ENCODE measurements at places on chromosomes 3 and 15.

- DNase-seq, result no peak
Observed at GRCh38 chr3:140995881-140996280, 54.2 kb downstream of the SLC25A36 start.

DNA sequence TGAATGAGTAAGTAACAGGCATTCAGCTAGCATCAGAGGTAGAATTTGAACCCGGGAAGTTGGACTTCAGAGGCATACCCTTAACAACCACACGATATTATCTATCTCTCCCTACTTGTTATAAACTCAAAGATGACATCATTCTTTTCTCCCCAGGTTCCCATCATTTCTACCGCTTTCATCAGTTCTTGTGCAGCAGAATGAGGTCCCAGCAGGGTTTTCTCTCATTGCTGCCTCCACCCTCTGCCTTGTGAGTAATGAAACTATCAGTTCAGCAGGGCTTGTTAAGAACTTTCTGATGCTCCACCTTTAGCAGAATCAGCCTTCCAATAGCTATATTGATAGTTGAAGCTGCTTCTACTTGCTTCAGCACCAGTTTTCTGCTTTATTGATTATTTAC lies 487.5 kb upstream of the KCNMB2 start:
- DNase-seq, result no peak

DNA sequence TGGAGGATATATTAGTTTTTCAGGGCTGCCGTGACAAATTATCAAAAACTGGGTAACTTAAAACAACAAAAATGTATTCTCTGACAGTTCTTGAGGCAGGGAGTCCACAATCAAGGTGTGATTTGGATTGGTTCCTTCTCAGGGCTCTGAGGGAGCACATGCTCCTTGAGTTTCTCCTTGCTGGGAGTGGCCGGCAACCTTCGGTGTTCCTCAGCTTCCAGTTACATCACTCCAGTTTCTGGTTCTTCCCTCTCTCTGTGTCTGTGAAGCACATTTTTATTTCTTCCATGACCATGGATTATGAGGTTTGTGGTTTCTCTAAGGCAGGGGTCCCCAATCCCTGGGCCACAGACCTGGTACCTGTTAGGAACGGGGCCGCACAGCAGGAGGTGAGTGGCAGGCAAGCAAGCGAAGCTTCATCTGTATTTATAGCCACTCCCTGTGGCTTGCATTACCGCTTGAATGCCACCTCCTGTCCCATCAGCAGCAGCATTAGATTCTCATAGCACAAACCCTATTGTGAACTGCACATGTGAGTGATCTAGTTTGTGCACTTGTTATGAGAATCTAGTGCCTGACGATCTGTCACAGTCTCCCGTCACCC lies 24.3 kb downstream of the LRRC28 start:
- no peak for DNase-seq

- peak; percentile 28 for DNase-seq
Observed at GRCh38 chr3:195900436-195901355, 7.7 kb downstream of the TNK2 start.

DNA sequence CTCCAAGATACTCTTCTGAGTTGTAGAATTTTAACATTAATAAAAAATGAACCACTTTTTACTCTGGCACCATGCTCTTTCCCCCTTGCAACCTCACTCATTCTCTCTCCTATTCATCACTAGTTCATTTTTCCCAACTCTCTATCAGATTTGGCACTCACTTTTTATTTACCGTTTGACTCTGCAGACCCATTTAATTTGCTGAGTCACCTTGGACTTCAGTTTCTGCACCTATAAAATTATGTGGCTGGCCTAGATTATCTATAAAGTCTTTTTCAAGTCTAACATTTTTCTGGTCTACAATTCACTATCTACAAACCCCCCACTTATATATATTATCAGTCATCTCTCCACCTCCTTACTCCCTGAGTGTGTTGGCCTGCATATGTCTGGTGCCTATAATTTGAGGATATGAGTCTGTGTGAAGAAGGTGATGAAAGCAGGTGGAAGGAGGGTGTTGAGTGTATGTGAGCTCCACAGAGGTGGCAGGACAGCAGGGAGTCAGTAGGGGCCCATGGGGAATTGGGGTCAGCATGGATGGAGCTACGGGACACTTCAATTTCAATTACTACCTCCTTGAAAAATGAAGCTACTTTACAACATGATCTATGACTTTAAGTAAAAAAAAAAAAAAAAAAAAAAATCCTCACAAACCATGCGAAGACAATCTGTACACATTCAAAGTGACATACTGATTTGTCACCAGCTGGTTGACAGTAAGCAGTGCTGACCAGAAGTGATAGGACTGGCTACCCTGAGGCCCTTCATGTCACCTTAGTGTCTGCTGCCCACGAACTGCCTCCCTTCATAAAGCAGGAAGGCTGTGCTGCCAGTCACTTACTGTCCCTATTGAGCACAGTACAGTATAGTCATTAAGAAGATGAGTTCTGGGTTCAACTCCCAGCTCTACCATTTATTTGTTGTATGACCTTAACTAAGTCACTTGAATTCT lies 334.2 kb upstream of the IL12A start:
- no peak for DNase-seq

GRCh38 chr3:27533261-27533607 lies 49.0 kb upstream of the SLC4A7 start:
- DNase-seq, result no peak

GRCh38 chr15:85475317-85475701 lies 94.9 kb downstream of the AKAP13 start:
- no peak for DNase-seq

DNA sequence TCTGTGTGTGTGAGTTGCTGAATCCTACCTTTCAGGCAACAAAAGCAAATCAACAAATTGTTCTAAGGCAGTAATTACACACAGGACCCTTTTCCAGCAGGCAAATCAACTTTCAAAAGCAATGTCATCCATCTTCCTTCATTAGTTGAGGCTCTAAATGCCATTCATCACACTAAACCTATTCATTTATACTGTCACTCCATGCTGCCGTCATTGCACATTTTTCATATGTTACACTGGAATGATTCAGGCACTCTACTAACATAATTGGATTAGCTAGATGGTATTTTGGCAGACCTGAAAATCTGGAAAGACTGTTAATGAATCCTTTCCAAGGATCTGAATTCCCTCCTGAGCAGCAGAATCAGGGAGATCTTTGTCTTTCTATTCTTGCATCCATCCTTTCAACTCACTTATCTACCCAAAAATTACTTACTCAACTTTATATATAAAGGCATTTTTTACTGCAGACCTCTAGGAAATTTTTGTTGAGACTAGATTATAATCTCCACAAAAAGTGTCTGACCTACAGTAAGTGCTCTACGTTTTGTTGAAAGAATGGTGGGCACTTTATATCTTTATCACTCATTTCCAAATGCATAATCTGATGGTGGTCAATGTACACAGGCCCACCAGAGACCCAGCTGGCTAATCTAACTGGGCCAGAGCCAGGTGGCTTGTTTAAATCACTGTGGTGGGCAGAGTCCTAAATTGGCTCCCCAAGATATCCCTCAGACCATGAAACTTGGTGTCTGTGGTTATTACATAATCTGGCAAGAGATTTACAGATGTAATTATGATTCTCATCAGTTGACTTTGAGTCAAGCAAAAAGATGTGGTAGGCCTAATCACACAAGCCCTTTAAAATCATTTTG lies 25.0 kb downstream of the MIX23 start:
- no peak for DNase-seq

GRCh38 chr3:179196098-179196497 lies 47.9 kb downstream of the PIK3CA start:
- DNase-seq, result peak; percentile 69

- DNase-seq, result no peak
Observed at GRCh38 chr15:85832394-85832793, 37.7 kb upstream of the KLHL25 start.

GRCh38 chr15:85580879-85581278 lies 200.5 kb downstream of the AKAP13 start:
- no peak for DNase-seq

DNA sequence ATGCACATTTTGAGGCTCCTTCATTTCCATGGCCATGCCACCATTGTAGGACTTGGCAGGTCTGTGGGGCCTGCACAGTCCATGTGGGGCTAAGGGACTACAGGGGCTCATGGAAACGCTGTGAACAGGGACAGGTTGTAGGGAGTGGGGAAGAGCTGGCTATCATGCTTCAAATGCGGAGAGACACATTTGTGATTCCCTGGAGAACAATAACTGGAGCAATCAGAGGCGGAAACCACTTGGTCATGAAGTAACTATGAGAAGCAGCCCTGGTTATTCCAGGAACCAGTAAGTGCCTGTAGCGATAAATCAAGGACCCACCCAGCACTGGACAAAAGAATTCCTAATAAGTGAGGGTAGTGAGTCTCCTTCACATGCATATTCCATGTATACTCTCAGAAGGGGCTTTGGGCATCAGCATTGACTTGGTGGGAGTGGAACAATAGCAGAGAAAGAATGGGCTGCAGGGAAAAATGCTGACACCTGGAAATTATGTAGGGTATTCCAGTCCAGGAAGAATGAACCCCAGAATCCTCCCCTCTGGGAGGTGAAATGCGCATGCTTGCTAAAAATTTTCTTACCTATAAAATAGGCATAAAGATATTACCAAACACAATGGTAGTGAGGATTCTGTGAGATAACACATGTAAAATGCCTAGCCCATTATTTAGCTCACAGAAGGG lies 251.4 kb upstream of the ROPN1 start:
- no peak for DNase-seq

DNA sequence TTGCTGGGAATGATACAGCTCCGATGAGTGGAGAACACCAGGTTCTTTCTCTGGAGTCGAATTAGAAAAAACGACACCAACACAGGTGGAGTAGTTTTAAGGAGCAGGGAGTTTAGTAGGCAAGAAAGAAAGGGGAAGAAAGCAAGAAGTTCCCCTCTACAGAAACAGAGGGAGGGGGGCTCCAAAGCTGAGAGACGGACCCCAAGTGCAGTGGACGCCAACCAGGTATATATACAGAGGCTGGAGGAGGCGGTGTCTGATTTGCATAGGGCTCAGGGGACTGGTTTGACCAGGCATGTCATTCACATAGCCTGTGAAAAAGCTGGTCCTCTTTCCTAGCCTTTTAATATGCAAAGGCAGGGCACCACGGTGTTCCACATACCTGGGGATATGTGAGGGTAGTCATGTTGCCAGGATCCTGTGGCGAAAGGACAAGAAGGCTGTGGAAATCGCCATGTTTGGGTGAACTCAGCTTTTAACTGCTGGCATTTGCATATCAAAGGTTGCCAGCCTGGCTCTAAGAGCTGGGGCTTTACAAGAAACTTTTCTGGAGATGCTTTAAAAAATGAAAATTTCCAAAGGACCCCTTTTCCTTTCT lies 887.4 kb upstream of the EPHA6 start:
- DNase-seq, result no peak

GRCh38 chr3:9727041-9727595 lies 4.4 kb upstream of the BRPF1 start:
- no peak for DNase-seq

DNA sequence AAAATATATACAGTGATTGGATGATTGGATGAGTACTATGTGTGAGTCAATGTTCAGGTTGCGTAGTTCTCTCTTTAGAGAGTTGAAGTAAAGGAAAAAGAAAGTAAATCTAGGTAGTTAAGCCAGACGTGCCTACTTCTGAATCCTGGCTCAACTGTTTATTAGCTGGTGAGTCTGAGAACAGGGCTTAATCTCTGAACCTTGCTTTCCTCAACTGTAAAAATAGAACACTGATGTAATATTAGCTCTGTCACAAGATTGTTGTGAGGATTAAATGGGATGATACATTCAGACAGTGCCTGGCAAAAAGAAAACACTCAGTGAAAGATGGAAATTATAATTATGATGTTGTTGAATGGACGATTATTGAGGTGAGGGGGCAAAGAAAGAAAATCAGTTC lies 413.4 kb downstream of the MAGI1 start:
- no peak for DNase-seq

All from GM03348 (cell line).